ENCODE measurements at places on chromosomes 13 and 19.

GRCh38 chr13:30376426-30377311, 45.6 kb upstream of the UBE2L5 start:
- DNase-seq = peak; percentile 25

DNA sequence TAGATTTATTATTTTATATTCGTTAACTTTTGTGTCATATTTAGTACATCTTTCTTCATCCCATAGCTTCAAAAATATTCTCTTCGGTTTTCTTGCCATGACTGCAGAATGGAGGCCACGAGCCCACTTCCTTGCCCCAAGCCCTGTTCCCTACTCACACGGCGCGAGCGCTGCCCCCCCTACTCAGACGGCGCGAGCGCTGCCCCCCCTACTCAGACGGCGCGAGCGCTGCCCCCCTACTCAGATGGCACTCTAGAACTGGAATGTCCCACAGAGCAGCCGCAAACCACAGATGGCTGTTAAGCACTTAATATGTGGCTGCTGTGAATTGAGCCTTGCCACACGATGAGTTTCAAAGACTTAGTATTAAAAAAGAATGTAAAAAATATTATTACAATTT, 102.2 kb upstream of the PEG3 start:
- no peak for DNase-seq

DNA sequence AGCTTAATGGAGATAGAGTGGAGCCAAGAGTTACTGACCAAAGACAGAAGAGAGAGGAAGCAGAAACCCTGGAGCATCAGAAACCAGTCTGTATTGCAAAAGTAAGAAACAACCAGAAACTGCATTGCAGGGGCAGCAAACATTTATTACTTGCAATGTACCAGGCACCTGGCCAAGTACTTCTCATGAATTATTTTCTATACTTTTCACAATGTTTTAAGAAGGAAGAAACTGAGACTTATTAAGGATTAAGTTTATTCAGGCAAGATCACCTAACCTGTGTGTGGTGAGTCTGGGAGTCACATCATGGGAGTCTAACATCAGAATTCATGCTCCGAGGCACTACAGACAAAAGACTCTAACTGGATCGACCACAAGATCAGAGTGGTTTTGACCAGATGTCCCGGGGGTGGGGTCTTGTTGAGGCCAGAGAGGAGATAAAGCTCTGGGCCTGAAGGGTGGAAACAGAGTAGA, 47.4 kb downstream of the TNFRSF19 start:
- no peak for DNase-seq

- no peak for DNase-seq
Measured at GRCh38 chr19:5086230-5086629, 117.3 kb downstream of the KDM4B start.

- DNase-seq = no peak
Measured at GRCh38 chr13:35714588-35715377, 238.3 kb upstream of the MAB21L1 start.

DNA sequence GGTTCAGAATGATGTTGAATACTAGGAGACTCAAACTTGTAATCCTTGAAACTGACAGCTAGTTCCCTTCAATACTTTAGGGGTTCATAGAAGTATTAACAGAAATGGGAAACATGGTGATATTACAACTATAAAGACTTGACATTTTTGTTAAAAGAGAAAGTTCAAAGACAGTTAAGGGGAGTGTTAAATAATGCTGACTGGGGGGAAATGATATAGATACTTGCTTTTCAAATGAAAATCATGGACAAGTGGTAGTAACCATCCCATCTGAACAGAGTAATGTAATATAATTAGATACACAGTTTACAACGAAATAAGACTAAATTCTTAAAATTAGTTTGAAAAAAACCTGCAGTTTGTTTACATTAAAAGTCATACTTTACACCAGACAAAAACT, 6.6 kb upstream of the EEF1AKMT1 start:
- DNase-seq = no peak

DNA sequence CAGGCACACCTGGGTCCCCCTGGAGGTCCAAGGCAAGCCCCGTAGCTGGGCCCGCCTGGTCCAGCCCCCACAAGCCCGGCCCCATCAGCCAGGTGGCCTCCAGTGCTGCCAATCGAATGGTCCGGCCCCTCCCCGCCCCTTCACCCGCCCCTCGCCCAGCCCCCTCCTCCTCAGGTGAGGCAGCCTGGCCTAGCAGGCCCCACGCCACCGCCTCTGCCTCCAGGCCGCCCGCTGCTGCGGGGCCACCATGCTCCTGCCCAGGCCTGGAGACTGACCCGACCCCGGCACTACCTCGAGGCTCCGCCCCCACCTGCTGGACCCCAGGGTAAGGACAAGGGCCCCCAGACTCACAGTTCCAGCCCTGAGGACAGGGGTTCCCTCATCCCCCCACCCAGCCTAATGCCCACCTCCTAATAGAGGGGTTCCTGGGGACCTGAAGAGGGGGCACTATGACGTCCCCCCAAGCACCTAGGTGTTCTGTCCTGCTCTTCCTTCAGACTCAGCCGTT, at the start of gene HPN:
HPN (plus strand) TSS at position 174 of the 508 bp plus-strand sequence. CDS start 786 bp downstream, outside the sequence.
- DNase-seq = peak; percentile 38

DNA sequence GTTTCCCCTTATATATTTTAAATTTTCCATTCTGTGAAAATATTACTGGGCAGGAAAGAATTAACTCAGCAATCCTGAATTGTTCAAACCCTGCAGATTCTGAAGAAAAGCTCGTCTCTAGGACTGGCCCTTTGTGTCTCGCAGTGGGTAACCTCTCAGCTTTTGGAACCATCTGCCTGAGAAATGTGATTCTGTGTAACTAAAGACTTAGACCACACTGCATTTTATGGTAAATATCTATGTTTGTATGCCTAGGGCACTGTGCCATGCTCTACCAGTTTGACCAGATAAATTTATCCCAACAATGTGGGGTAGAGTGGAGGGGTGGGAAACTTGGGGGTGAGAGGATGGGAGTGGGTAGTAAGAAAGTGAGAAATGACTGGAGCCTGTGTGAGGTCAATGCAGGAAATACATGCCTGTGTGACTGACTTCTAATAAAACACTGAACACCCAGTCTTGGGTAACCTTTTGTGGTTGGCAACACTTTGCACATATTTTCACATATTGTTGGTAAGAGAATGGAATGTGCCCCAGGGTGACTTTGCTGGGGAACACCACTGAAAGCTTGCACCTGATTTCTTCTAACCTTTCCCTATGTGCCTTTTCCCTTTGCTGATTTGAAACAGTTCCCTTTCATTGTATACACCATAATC, 1181.9 kb downstream of the OLFM4 start:
- DNase-seq = no peak

- no peak for DNase-seq
Measured at GRCh38 chr13:106691861-106692260, 123.9 kb upstream of the ARGLU1 start.

DNA sequence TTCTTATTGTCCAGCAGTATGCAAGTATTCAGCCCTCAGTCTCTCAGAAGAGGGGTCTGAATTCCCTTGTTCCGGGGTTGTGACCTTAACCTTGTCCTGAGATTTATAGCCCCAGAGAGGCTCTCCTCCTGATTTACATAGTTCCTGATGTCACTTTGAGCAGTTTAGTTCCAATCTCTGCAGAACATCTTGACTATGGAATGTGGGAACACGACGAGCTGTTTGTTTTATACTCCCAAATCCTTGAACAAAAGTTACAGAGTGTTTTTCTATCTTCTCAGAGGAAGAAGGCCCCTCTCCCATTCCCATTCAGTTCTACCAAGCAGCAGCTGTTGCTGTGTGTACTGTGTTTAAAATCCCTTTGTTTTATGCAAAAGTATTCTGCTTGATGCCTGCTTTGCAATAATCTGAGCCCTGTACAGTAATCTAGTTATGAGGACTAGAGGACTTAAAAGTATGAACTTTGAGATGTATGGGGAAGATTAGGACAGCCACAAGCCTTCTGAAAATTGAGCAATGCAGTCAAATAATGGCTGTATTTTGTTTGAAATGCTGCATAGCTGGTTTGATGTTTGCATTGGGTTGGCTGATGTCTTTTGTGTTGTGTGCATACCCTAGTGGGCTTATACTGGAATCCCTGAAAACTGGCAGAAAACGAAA, 74.7 kb downstream of the KL start:
- no peak for DNase-seq

GRCh38 chr19:40529093-40529954, 47.3 kb upstream of the SHKBP1 start:
- peak; percentile 93 for DNase-seq

DNA sequence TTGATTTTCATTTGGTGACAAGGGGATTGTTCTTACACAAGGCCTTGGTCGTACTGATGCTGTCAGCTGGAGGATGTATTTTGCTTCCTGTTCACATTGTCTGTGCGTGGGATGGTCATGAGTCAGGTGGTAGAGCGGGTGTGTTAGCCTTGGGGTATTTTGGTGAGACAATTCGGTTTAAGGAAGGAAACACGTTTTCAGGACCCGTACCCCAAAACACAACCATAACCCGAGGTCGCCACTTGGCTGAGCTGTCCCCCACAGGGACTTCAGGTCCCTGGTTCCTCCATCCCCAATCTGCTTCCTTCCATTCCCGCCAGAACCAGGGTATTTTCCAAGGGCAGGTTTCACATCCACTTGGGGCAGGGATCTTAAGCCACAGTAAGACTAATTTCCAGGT, 15.0 kb downstream of the MYO9B start:
- DNase-seq = no peak

GRCh38 chr13:103762523-103762922, 696.3 kb upstream of the SLC10A2 start:
- no peak for DNase-seq

GRCh38 chr13:57991041-57991440, 359.5 kb downstream of the PCDH17 start:
- DNase-seq = no peak

GRCh38 chr19:10870501-10870954, 825 bp upstream of the CARM1 start:
- no peak for DNase-seq

DNA sequence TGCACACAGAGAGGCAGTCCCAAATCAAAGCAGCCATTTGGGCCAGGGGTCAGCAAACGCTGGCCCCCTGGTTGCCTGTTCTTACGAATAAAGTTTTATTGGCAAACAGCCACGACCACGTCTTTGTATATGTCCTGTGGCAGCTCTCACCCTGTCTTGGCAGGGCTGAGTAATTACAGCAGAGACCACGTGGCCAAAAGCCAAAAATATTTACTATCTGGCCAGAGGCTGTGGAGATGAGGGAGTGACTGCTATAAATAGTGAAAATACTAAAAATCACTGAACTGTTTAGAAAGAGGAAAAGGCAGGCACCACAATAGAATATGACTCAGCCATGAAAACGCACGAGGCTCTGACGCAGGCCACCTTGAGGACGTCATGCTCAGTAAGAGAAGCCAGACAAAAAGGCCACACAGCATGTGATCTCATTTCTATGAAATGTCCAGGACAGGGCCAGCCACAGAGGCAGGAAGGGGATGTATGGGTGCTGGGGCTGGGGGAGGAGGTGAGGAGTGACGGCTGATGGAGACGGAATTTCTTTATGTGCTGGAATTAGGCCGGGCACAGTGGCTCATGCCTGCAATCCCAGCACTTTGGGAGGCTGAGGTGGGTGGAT, 29.4 kb downstream of the SMIM24 start:
- DNase-seq = peak; percentile 16

DNA sequence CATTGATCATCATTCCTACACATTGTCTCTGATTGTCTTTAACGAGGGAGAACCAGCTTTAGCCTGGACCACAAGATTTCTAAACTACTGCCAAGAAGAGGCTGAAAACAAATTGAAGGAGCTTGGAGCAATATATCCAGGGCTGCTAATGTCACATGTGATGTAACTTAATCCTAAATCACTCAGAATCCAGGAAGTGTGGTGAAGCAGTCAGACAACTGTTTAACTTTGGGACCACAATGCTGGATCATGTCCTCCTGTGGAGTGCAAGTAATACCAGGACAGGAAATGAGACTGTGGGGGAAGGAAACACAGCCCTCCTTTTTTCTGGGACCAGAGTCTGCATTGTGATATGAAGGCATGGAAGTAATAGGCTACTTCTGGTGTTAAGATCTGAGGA, 430.2 kb downstream of the KCTD12 start:
- DNase-seq = no peak

GRCh38 chr13:23025864-23026608, 154.7 kb upstream of the SGCG start:
- peak; percentile 0 for DNase-seq

GRCh38 chr13:25687471-25688225, 315.9 kb downstream of the ATP8A2 start:
- no peak for DNase-seq

- DNase-seq = no peak
Measured at GRCh38 chr13:111483621-111483987, 163.2 kb downstream of the TEX29 start.

- no peak for DNase-seq
Measured at GRCh38 chr19:52170304-52170703, 1.1 kb downstream of the ZNF836 start.

- DNase-seq = no peak
Measured at GRCh38 chr13:101915331-101915730, 462.9 kb downstream of the ITGBL1 start.

GRCh38 chr13:100330662-100331061, 241.8 kb downstream of the PCCA start:
- DNase-seq = no peak

DNA sequence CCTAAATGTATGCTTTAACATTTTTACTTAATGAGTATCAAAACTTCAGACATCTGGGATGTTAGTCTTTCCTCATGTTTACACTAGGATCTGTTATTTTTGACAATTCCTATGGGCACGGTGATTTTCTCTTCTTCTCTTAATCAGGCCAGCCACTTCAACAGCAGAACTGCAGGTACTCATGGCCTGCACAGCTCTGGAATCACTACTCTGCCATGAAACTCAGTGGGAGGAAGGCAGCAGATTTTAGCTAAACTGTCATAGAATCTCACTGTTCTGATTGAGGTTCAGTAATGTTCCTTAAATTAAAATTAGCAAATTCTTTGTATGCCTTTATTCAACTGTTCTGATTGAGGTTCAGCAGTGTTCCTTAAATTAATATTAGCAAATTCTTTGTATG, 1083.0 kb downstream of the SLITRK5 start:
- DNase-seq = no peak

GRCh38 chr13:70386919-70387318, 278.7 kb upstream of the KLHL1 start:
- DNase-seq = no peak

- no peak for DNase-seq
Measured at GRCh38 chr13:25397763-25398162, 26.0 kb downstream of the ATP8A2 start.

DNA sequence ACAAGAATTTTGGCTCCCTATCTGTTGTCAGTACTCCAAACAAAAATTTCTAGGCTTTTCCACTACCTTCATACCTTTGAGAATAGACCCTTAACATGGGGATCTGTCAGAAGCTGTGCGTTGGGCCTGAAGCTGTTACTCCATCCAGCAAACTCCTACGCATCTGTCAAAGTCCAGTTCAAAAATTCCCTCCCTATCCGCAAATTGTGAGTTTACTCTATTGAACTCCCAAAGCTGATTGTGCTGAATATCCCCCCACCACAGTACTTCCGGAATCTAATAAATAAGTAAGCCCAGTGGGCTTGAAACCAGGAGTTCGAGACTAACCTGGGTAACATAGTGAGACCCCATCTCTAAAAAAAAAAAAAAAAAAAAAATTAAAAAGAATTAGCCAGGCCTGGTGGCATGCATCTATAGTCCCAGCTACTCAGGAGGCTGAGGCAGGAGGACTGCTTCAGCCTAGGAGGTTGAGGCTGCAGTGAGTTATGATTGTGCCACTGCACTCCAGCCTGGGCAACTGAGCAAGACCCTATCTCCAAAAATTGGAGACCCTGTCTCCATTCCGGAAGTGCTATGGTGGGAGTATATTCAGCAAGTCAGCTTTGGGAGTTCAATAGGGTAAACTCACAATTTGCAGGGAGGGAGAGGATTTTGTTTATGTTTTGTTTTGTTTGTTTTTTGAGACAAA, 930 bp upstream of the FBN3 start:
- no peak for DNase-seq

Data from Calu3 (cell line).